GM20000 (cell line): ENCODE measurements at places on chromosomes 3 and 15.

- DNase-seq = no peak
Measured at GRCh38 chr3:163543662-163544061, 1534.6 kb downstream of the SI start.

GRCh38 chr3:27880969-27881892 lies 159.1 kb upstream of the EOMES start:
- DNase-seq = no peak

- no peak for DNase-seq
Measured at GRCh38 chr3:12944413-12944812, 103.0 kb upstream of the RPL32 start.

GRCh38 chr15:72784456-72784876 lies 908 bp upstream of the ADPGK start:
- no peak for DNase-seq

- DNase-seq = peak; percentile 49
Measured at GRCh38 chr15:60255390-60255789, 142.4 kb downstream of the ANXA2 start.

- no peak for DNase-seq
Measured at GRCh38 chr3:156718622-156719306, 44.4 kb downstream of the TIPARP start.

GRCh38 chr3:8365541-8365940 lies 136.1 kb upstream of the LMCD1 start:
- no peak for DNase-seq

- no peak for DNase-seq
Measured at GRCh38 chr3:184241447-184242296, 7.1 kb downstream of the ALG3 start.

GRCh38 chr3:189267981-189268613 lies 96.3 kb downstream of the TPRG1 start:
- no peak for DNase-seq

GRCh38 chr3:155370198-155370597 lies 76.7 kb upstream of the STRIT1 start:
- no peak for DNase-seq

GRCh38 chr15:77784361-77785292 lies 151.9 kb upstream of the LINGO1 start:
- peak; percentile 52 for DNase-seq

DNA sequence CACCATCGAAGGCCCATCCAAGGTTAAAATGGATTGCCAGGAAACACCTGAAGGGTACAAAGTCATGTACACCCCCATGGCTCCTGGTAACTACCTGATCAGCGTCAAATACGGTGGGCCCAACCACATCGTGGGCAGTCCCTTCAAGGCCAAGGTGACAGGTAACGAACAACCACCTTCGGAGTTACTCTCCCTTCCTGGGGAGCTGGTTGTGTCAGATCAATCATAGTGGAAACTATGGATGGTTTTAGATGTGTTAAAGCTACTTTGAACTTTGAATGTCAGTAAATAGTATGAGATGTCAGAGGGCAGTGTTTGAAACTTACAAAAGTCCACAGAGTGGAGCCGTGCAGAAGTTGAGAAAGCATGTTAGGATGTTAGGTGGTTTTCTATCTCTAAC lies 42.3 kb downstream of the DNASE1L3 start:
- DNase-seq = no peak

GRCh38 chr3:193236599-193236998 lies 4.4 kb upstream of the PLAAT1 start:
- no peak for DNase-seq

DNA sequence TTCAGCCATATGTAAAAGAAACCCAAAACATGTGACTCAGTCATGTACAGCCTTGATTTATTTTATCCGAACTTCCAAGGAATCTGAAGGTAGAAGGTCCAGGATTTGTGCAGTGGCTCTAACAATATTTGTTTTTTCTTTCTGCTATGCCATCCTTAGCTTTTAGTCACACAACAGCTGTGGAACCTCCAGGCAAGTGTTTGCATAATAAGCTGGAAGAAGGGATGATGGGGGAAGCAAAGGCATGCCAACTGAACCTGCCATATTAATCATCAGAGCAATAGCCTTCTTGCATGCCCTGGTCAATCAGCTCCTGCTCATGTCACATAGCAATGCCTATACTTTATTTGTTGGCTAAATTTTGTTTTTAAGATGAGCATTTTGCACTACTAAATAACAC lies 444.7 kb upstream of the ARPP21 start:
- no peak for DNase-seq

DNA sequence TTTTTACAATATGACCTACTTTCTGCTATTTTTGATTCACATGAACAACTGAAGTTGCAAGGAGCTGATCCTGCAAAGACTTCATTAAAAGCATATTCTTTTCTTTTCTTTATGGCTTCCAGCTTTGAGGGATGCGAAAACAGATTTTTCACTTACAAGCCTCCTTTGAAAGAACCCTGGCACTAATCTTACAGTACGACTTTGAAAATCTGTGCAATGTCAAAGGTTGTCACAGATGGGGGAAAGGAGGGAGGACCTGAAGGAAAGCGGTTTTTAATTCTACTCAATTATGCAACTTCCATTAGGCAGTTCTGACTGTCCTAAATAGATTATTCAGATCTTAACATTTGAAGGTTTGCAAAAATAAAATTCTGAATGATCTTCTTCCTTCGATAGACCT lies 130.5 kb downstream of the TNIK start:
- DNase-seq = no peak

- DNase-seq = peak; percentile 17
Measured at GRCh38 chr15:48325400-48325799, 5.8 kb upstream of the DUT start.

- DNase-seq = no peak
Measured at GRCh38 chr3:132911741-132912415, 126.3 kb upstream of the TMEM108 start.

GRCh38 chr3:141021261-141021660 lies 29.9 kb upstream of the SPSB4 start:
- no peak for DNase-seq

DNA sequence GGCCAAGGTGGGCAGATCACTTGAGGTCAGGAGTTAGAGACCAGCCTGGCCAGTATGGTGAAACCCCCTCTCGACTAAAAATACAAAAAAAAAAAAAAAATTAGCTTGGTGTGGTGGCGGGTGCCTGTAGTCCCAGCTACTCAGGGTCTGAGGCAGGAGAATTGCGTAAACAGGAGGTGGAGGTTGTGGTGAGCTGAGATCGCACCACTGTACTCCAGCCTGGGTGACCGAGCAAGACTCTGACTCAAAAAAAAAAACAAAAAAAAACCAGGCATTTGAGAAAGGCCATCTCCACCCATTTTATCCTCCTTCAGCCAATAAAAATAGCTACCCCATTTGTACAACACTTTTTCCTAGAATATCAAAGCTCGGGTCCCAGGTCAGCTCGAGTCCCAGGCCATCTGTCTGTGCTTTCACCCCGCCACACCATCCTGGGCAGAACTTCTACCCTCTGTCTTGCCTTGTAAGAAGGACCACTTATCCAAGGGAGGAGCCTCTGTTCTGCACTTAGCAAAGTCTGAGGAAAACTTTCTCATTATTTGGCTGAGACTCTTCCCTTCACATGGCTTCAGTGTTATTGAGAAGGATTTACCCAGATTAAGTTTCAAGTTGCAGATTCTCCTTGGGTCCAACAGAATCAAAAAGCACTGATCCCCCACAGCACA lies 99.1 kb downstream of the MESD start:
- no peak for DNase-seq

DNA sequence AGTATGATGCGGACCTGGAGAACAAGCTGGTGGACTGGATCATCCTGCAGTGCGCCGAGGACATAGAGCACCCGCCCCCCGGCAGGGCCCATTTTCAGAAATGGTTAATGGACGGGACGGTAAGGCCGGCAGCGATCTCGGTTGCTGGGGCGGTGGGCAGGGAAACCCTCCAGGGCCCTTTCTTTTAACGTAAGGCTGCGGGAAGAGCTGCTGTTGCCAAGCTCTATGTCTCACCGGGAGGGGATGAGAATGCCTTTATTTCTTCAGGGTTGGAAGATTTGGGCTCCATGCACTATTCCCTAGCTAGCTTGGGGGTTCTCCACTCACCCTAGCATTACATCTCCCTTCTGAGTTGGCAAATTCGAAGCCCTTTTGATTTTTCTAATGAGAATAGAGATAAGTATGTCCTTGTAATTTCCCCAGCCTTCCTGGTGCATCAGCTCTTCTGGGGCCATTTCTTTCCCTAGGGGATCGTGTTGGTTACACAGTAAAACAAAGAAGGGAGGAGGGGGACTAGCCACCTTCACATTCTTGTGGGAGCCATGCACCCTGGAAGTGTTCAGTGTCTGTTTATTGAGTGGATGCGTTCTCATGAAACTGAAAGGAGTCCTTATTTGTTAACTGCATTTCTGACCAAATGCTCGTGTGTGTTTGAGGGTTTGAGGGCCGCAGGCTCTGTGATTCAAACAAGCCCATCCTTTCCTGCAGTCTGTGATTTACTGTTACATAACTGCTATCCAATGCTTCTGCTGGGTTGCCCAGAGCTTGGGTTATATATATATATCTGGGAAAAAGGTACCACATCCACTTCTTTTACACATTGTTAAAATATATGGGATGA lies 982 bp downstream of the TAGLN3 start:
- no peak for DNase-seq

DNA sequence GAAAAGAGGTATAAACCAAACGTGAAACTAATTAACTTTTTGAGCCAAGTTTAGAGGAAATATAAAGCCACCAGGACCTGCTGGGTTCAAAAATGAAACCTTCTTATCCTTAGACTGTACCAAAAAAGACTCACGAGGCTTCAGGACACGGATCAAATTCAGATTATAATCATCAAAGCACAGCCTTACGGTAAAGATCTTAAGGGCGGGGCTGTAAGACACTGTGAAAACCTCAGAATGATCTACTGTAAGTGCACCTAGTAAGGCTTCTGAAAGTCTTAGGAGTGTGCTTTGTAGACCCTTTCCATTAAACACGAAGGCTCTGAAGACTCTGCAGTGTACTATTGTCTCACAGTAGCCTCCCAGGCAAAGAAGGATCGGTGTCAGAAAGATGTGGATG lies 26.8 kb downstream of the TARS3 start:
- DNase-seq = no peak

- DNase-seq = no peak
Measured at GRCh38 chr3:30914696-30915095, 20.2 kb upstream of the GADL1 start.

DNA sequence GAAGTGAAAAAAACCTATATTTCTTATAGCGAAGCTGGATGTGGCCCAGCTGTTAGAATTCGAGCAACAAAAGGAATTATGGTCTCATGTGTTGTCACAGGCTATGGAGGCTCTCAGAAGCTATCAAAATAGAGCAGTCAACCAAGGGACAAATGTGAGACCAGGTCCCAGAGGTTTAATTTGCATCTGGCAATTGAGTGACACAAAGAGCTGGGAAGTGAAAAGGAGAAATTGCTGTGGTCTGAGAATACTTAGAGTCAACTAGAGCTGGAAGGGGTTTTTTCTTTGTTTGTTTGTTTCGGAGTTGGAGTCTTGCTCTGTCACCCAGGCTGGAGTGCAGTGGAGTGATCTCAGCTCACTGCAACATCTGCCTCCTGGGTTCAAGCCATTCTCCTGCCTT lies 61.3 kb upstream of the SMAD3 start:
- peak; percentile 40 for DNase-seq

DNA sequence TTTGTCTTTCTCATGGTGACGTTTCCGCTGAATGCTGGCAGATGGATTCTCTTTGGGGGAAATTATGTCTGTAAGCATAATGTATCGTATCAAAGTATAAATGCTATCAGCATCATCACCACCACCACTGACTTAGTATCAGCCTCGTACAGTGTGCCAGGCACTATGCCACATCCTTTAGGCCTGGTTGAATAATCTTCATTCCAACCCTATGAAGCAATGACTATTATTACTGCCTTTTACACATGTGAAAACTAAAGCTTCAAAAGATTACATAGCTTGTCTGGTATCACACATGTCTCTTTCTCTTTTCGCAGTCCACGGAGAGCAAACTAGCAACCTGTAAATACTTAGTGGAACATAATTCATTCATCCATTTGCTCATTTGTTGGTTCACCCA lies 166.7 kb upstream of the PRICKLE2 start:
- DNase-seq = no peak

DNA sequence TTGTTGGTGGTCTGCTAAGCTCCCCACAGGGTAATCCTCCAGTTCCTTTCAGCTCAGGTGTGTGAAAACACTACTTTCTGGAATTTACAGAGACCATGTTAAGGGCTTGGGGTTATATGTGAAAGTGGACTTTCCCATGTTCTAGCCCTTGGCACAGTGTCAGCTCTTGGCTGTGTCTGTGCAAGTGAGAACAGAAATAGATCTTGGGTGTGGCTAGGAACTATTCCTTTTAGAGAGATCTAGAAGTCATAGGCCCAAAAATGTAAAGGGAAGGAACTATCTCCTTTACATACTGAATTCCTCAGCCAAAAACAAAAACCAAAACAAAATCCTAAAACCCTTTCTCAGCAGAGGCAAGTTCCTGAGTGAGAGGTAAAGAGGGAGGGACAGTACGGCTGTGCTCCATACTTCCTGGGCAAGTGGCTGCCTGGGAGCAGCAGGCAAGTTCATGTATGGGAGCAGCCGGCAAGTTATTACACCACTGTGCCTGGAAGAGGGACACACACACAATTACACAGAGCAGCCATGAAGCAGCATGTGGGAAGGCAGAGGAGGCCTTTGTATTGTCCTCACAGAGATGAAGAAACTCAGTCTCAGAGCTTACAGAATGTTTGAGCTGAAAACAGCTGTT lies 19.9 kb upstream of the C3orf62 start:
- DNase-seq = no peak

- no peak for DNase-seq
Measured at GRCh38 chr3:134685929-134686802, 35.3 kb upstream of the KY start.

- no peak for DNase-seq
Measured at GRCh38 chr3:29871087-29871486, 590.2 kb downstream of the RBMS3 start.

GRCh38 chr3:156323466-156323865 lies 203.1 kb downstream of the KCNAB1 start:
- no peak for DNase-seq

DNA sequence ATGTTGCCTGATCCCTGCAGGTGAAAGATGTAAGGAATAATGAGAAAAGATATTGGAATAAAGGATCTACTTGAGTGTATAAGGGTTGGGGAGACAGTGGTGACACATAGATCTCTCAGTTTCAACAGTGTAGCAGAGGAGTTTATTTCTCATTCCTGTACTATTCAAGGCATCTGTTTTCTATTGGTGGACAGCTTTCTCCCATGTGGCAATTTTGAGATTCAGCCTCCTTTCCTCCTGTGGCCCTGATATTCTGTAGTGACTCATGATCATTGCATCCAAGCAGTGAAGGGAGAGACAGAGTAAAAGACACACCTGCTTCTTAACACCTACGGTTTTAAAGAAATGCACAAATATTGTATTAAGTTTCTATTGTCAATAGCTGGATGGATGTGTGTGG lies 327.6 kb downstream of the GRM7 start:
- DNase-seq = no peak

- no peak for DNase-seq
Measured at GRCh38 chr3:31534065-31534425, 1.3 kb downstream of the STT3B start.

- DNase-seq = no peak
Measured at GRCh38 chr3:101780661-101781060, 1.6 kb downstream of the NXPE3 start.

- DNase-seq = no peak
Measured at GRCh38 chr3:188832146-188832545, 339.6 kb upstream of the TPRG1 start.

GRCh38 chr3:113242096-113242581 lies 30.8 kb downstream of the BOC start:
- no peak for DNase-seq

GRCh38 chr3:132517311-132517710 lies 79.8 kb upstream of the ACKR4 start:
- DNase-seq = no peak
